ENCODE measurements at places on chromosomes 4 and X.

DNA sequence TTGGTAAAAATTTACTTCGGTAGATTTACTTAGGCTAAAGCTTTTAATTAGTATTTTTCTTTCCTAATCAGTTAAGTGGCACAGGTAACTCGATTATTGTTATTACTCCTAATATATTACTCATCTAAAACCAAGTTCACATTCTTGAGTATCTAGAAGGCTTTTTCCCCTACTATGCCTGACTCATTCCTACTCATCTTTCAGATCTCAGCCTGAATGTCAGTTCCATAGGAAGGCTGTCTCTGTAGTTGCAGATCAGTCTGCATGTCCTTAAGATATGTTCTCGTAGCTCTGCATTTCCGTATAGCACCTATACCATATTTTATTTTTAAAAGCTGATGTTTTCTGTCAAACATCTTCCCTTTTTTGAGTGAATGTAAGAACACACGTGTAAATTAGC is 5.9 kb upstream of the FAM184B start:
- peak; percentile 78 for DNase-seq

DNA sequence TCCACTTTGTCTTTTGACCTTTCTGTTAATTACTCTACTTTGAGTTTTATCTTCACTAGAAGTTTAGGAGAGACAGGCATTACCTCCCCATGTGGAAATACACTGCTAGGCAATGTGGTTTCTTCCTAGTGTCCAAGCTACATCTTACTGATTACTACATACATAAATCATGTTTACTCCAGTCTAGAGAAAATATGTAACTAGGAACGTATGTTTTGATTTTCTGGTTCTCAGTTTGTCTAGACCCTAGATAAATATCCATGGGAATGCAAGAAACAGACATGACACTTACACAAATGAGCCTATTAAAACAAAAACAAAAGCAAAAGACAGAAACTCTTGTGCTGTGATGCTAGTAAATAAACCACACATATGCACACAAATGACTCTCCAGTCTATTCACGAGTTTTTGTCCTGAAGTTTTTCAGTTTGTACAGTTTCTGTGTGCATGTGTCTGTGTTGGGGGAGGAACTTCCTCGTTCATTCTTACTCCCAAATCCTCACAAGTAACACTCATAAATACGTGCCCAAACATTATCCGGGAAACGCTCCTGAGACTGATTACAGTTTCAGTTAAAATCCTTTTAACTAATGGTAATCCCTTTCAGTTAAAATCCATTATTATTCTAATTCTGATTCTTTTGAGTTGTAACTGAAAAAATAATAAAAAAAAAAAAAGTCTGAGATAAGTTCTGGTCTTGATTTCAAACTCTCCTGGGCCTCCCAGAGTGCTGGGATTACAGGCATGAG is 283.5 kb upstream of the FTHL17 start:
- no peak for DNase-seq

DNA sequence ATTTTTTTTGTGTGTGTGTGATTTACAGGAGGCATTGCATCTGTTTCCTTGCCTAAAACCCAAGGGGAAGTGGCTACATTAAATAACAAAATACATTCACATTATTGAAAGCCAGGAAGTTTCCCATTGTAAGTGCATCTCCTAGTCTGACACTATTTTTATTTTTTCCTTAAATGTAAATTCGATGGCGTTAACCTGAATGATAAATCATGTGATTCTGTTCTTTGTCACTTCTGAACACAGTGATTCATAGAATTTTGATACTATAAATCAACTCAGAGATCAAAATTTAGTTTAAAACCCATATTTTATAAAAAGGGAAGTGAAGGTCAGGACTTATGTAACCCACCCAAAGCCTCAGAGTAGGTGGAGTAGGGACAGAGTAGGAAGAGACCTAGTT is 258.1 kb downstream of the GABRG1 start:
- DNase-seq, result no peak

GRCh38 chrX:33385546-33385945 is 174.2 kb upstream of the DMD start:
- no peak for DNase-seq

DNA sequence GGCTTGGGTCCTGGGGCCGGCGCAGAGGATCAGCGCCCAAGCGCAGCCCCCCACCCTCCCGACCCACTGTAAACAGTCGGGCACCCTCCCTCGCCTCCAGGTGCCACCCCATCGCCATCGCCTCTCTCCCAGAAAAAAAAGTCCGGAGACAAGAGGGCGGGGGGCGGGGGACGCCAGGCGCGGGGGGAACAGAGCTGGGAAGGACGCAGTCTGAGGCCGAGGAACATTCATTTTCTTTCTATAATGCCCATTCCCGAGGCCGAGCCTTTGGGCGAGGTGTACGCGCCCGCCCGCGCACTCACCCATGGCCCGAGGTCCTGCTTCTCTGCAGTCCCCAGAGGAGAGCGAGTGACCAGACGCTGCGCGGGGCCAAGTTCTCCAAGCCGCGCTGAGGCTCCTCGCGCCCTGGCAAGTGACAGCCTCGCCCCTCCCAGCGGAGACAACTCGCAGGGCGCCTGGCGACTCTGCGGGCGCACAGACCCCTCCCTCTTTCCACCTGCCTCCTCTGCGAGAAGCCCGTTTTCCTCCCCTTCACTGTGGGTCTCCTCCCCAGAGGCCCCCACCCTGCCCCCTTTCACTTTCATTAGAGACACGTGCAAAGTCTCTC is 63.5 kb upstream of the WDR17 start:
- DNase-seq, result peak; percentile 2

GRCh38 chr4:184851200-184851541 is 25.4 kb upstream of the ACSL1 start:
- peak; percentile 68 for DNase-seq

- peak; percentile 9 for DNase-seq
These were observed 82.5 kb downstream of the RBM47 start for GRCh38 chr4:40546969-40547788.

- no peak for DNase-seq
These were observed 391.7 kb upstream of the PITX2 start for GRCh38 chr4:111014537-111014936.

Data from iris pigment epithelial cell (primary cell).